Non-pigmented ciliary epithelial cell (primary cell): ENCODE measurements at places on chromosomes 12 and 14.
A peak's percentile ranks its signal among the peaks of the same experiment; 100 is the strongest.

GRCh38 chr14:22489244-22489545 is 99.8 kb downstream of the DAD1 start:
- DNase-seq, result no peak

- DNase-seq, result no peak
These were observed 94.9 kb downstream of the CHGA start for GRCh38 chr14:93017898-93018297.

- DNase-seq, result no peak
These were observed 31.8 kb upstream of the RCOR1 start for GRCh38 chr14:102560458-102561261.

GRCh38 chr14:68610251-68610793 is 182.5 kb downstream of the ZFP36L1 start:
- no peak for DNase-seq

DNA sequence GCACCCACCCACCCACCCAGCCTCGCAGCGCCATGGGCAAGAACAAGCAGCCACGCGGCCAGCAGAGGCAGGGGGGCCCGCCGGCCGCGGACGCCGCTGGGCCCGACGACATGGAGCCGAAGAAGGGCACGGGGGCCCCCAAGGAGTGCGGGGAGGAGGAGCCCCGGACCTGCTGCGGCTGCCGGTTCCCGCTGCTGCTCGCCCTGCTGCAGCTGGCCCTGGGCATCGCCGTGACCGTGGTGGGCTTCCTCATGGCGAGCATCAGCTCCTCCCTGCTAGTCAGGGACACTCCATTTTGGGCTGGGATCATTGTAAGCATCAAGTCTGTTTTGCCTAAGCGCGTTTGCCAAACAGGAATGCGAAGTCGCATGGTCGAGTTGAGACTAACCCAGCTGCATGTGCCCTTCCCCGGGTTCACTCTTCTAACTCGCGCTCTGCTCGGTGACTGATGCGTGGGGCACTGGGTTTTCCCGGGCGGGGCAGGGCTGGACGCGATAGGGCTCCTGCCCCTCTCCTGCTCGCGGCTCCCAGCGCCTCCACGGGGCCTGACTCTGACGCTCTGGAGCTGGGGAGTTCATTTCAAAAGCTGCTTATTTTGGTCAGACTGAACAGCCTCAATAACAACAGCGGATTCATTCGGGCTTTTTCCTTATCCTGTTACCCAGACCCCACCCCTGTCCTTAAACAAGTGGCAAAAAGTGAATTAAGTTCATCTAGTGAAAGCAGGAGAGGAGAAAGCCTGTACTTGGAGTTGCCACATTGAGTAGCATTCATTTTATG is 458 bp downstream of the SSPN start:
- DNase-seq, result no peak

DNA sequence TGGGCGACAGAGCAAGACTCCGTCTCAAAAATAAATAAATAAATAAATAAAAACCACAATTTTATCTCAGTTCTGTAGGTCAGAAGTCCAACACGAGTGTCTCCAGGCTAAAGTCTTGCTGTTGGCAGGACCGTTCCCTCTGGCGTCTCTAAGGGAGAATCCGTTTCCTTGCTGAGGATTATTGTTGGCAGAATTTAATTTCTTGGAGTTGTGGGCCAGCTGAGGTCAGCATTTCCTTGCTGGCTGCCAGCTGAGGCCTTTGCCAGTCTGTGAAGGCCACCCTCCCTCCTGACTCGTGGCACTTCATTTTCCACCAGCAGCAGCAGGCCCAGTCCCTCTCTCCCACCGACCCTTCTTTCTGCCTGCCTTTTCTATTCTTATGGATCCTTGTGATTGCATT is 17.2 kb downstream of the PSMC1 start:
- no peak for DNase-seq

DNA sequence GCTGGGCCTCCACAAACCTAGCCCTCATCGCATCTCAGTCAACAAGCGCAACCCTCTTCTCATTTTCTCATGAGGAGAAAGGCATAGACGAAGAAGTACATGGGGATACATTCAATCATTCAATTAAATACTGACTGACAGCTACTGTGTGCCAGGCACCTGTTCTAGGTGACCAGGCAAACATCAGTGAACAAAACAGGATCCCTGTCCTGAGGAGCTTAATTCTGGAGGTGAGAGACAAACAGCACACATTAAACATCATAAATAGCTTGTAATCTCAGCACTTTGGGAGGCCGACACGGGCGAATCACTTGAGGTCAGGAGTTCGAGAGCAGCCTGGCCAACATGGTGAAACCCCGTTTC is 362 bp upstream of the ACYP1 start:
- DNase-seq, result no peak

- DNase-seq, result peak; percentile 79
These were observed 9.6 kb upstream of the PTPRB start for GRCh38 chr12:70646850-70647249.
